ENCODE measurements at places on chromosomes 5 and 9.

DNA sequence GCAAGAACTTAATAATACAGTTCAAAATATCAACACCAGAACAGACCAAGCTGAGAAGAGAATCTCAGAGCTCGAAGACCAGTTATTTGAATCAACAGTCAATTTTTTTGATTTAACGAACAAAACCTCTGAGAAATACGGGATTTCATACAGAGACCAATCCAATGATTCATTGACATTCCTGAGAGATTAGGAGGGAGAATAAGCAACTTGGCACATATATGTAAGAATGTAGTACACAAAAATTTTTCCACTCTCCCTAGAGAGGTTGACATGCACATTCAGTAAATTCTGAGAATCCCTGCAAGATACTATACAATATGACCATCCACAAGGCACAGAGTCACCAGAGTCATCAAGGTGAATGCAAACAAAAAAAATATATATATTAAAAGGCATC is 1577.3 kb upstream of the C9orf72 start:
- DNase-seq: no peak

GRCh38 chr5:54936201-54936600 is 49.2 kb downstream of the ESM1 start:
- no peak for DNase-seq

DNA sequence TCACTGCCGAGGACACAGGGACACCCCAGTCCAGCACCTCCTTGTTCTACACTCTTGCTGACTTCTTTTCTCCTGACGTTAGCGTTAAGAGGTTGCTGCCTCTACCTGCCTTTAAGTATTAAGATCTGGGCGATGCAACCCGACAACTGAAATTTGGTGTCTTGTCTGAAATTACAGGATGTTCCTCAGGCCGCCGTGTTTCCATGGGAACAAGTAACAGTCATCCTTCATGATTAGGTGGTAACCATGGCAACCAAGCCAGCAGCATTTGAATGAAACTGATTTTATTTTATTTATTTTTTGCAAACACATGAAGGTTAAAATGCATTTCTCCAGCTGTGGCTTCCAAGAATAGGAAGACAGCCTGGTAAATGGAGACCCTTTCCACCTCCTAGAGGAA is 20.8 kb downstream of the DAB2IP start:
- DNase-seq: no peak

DNA sequence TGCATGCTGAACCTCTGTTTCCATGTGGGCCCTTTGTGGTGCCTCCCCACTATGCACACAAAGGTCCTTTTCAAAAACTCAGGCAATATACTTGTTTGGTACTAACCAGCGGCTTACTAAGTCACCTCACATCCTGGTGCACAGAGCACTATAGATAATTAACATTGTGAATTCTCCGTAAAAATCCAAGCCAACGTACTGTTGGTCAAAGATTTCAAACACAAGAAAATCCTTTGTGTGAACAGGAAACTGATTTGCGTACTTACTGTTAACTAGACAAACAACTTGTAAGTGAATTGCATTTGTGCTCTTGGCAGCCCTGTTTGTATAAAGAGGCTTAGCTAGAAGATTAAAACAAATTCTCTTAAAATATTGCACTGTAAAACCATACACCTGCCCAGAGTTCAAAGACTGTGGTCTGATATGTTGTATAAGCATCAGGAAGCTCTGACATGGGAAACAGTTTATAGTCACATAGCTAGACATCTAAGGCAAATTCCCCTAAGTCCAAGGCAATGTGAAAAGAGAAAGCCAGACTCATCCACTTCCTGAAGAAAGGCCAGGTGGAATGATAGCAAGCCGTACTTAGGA is 125.0 kb upstream of the SLC12A2 start:
- DNase-seq: no peak

- DNase-seq: no peak
These were observed 278.0 kb downstream of the ZSWIM6 start for GRCh38 chr5:61609840-61610677.

- no peak for DNase-seq
These were observed 46.6 kb upstream of the C5orf58 start for GRCh38 chr5:170186156-170186555.

GRCh38 chr9:3842839-3843238 is 317.0 kb upstream of the RFX3 start:
- DNase-seq: no peak

DNA sequence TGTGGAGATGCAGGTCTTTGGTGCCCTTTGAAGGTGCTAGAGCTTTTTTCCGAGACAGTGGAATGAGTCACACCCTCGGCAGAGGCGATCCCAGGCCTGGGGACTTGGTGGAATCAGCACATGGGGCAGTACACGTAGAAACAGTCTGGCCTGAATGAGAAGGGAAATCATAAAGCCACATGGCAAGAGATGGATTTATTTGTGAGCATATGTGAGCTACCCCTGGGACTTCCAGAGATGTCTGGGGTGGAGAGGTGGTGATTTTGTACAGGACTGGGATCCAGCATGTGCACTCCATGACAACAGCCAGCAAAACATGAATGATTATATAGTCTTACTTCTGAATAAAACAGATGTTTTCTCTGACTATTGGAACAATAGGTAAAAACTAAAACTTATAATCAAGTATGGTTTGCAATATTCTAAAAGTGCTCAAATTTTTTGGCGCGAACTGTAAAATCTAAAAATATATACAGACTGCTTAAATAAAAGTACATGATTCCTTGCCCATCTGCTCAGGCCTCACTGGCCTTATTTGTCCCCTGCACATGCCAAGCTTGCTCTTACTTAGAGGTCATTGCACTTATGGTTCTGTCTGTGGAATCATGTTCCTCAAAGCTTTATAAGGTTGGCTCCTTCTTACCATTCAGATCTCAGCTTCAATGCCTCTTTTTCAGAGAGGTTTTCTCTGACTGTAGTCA is 54.7 kb upstream of the SMARCA2 start:
- no peak for DNase-seq

GRCh38 chr5:159073026-159073425 is 26.7 kb downstream of the EBF1 start:
- no peak for DNase-seq

- peak; percentile 55 for DNase-seq
These were observed 36.7 kb upstream of the ARRDC3 start for GRCh38 chr5:91419571-91420537.

DNA sequence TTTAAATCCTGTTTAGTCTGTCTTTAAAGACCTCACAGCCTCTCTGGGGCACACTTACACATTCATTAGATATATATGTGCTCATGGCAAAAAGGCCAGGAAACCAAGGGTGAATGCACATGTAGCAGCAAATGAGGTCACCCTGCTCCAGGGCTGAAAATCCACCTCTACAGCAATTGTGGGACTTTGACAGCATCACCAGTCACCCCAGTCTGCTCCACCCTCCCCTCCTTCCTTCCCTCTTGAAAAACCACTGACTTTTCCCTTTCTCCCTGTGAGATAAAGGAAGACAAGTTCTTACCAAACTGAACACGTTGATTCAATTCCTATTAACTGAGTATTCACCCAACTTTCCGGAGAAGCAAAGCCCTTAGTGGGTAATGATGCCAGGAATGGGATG is 15.2 kb upstream of the SH3RF2 start:
- DNase-seq: no peak

- no peak for DNase-seq
These were observed 2.1 kb upstream of the UIMC1 start for GRCh38 chr5:177008716-177009115.

- no peak for DNase-seq
These were observed 102.2 kb downstream of the DEPDC1B start for GRCh38 chr5:60597572-60598320.

GRCh38 chr5:79886925-79887655 is 104.0 kb downstream of the MTX3 start:
- no peak for DNase-seq

GRCh38 chr5:36613241-36613640 is 6.8 kb downstream of the SLC1A3 start:
- DNase-seq: no peak

DNA sequence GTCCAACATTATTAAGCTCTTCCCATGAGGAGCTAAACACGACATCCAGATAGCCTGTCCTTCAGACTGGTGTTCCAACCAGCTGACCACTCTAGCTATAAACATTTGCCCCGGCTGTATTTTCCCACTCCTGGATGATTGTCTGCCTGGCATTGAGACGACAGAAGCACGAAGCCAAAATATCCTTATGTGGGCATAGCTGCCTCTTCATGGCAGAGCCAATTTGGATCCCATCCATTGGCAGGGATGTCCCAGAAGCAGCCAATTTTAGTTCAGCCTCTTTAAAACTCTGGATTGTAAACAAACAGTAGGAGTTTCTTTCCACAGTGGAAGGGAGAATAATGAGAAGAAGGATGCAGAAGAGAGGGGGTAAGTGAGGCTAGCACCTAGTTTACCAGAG is 507.6 kb downstream of the CETN3 start:
- no peak for DNase-seq

DNA sequence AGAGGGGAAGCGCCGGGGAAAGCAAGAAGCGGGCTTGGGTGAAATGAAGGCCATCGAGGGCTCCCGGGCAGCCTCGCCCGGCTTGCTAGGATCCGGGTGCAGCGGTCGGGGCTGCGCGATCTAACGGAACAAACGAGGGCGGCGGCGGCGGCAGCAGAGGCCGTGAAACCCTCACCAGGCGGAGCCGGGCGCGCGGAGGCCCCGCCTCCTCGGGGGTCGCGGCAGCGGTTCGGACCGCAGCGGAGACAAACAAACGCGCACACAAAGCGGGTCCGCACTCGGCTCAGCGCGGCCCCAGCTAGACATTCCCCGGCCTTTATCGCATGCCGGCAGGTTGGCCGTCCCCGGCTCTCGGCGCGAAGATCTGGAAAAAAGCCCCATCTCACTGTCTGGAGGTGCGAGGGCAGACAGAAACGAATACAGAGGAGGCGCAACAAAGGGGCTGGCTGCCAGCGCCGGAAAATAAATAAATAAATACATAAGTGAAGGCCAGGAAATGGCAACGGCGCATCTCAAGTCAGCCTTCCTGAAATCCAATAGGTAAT is 10.5 kb upstream of the TRIM36 start:
- DNase-seq: no peak

- DNase-seq: no peak
These were observed 409.0 kb downstream of the PRR16 start for GRCh38 chr5:120873083-120873482.

GRCh38 chr5:143129910-143130612 is 273.4 kb downstream of the NR3C1 start:
- no peak for DNase-seq

DNA sequence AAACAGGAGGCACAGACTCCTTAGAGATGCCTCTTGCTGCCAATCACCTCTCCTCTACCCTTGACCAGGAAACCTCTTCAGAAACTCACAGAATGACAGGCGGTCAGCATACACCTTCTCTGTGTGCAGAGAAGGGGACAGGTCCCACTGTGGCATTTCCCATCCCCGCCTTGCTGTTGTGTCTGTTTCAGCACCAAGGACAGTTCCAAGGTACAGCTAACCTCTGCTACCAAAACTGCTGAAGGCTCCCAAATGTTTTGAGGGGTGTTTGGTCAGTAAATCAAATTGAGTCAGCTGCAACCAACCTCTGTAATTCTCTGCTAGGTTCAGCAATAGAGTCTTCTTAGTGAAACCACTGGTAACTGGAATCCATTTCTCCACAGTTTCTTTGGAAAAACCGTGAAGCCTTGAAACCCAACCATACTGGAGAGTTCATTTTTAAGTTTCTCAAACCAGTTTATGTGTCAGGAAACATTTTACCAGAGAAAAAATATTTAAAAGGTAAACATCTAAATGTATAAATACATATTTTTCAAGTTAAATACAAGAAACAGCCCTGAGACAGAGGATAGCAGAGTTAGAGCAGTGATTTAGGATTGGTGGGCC is 122.0 kb downstream of the DRD1 start:
- DNase-seq: no peak

DNA sequence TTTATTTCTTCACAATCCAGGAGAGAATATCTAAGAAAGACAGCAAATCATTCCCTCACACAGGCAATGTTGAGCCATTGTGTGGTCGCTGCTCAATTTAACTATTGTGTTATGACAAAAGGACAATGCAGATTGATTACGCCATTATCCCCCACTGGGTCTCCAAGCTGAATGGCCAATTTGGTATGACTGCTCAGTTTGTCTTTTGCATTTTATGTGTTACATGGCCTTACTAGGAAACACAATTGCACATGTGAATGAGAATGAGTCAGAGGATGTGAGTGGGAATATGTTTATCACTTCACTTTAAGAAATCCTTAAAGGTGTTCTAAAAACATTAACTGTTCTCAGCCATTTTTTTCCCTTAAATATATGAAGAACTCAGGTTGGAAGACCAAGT is 108.3 kb downstream of the FAM174A start:
- DNase-seq: no peak

DNA sequence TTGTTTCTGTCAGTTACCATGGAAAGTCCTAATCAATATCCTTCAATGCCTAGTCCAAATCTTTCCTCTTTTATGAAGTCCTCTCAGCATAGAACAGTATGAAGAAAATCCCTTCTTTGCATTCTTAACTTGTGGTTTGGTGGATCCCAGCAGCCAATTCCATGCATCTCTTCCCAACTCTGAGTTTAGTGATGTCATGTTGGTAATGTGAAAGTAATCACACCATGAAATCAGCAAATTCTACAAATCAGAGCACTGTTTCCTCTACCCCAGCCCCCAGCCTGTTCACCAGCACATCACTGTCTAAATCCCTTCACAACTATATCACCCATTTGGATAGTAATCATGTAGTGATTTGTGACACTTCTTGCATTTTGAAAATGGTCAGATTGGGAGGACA is 4.7 kb upstream of the C1QTNF2 start:
- no peak for DNase-seq

DNA sequence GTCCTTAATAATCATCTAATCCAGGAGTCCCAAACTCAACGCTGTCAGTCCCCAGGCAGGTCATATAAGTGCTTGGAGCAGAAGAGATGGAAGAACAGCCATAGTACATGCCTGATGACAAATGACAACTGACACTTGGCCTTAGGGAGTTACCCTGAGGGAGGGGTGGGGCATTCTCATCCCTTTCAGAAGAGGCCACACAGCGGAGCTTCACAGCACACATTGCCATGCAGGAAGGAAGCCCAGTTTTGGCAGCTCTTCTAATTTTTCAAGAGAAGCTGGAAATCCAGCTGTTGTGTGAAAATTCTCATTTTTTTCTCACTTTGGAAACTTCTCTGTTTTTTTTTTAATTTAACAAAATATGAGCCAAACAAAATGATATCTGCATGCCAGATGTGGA is 89.0 kb downstream of the ASTN2 start:
- no peak for DNase-seq

- DNase-seq: no peak
These were observed 102.1 kb downstream of the LURAP1L start for GRCh38 chr9:12876872-12877271.

DNA sequence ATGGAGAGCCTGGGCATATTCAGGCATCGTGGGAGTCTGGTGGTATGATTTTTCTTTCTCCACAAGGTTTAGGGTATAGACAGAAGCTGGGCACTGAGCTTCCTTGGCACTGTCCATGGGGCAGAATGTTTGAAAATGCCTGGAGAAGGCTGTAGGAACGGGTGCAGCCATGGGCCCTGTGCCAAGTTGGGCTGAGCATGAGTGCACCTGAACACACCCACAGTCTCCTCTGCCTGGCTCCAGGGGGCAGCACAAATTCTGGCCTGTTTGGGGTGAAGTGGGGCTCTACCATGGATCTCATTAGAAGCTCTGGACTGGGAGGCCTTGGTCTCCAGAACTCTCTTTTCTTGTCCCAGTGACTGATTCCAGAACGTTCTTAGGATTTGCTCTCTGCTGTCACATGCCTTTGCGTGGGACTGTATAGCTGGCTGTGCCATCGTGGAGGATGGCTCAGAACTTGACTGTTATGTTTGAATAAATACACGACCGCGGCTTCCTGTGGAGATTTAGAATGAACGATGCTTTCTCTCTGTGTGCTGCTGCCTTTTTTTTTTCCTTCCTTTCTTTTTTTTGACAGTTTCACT is 229.8 kb downstream of the FANCC start:
- DNase-seq: no peak
